Osteoblast (primary cell): ENCODE measurements at places on chromosomes 4 and X. TPM values are rescaled to one million over a fixed set of nuclear protein-coding genes. Genes with fewer than 3 reads are reported as not detected.

The DMP1 gene
- total RNA-seq = not detected in 2 replicates

The CCDC160 gene
- 0.36 and 0.59 TPM in 2 replicates for total RNA-seq

The F8A3 gene
- total RNA-seq = 0.36 and 0.88 TPM in 2 replicates

The FABP2 gene
- not detected in 2 replicates for total RNA-seq

The SLC2A9 gene
- total RNA-seq = 2.5 and 3.5 TPM in 2 replicates

The ZFP92 gene
- total RNA-seq = under 0.01 TPM in 1 of 2 replicates, not detected in the other

The FOXP3 gene
- total RNA-seq = not detected in 2 replicates

The HTN1 gene
- total RNA-seq = not detected in 2 replicates

The CACNA1F gene
- not detected in 2 replicates for total RNA-seq

The GRXCR1 gene
- total RNA-seq = not detected in 2 replicates

The ADH1A gene
- not detected in 2 replicates for total RNA-seq

The EMCN gene
- not detected in 2 replicates for total RNA-seq

The GAGE12H gene
- not detected in 2 replicates for total RNA-seq

The TSPAN5 gene
- 36.9 and 41.8 TPM in 2 replicates for total RNA-seq

The KLB gene
- not detected in 2 replicates for total RNA-seq

The S100G gene
- total RNA-seq = not detected in 2 replicates

The RIBC1 gene
- 0.29 and 0.72 TPM in 2 replicates for total RNA-seq

The ATP8A1 gene
- total RNA-seq = 2.1 and 2.5 TPM in 2 replicates

The CYLC1 gene
- not detected in 2 replicates for total RNA-seq

The FRG2 gene
- not detected in 2 replicates for total RNA-seq

The KLHL4 gene
- total RNA-seq = 0.72 and 1.2 TPM in 2 replicates
